GM23338 (cell line): ENCODE measurements at places on chromosomes 3 and 15. TPM values are rescaled to one million over a fixed set of nuclear protein-coding genes. Genes with fewer than 3 reads are reported as not detected.
A peak's percentile ranks its signal among the peaks of the same experiment; 100 is the strongest.

- DNase-seq = no peak
- peaks cover 8% of the 10 kb centered on the region; the same call in 1 of the 2 replicates for H3K4me1 ChIP-seq
- H3K27ac ChIP-seq = no peak overlapping the region
- no peaks in the 10 kb centered on the region for H3K27me3 ChIP-seq
- no peak overlapping the region for H3K4me3 ChIP-seq
- H3K36me3 ChIP-seq = no peaks in the 10 kb centered on the region
Measured at GRCh38 chr3:123841476-123842238, 42.5 kb downstream of the MYLK start.

GRCh38 chr3:99111235-99111634, 209.7 kb upstream of the DCBLD2 start:
- H3K27me3 ChIP-seq = no peaks in the 10 kb centered on the region
- no peak for DNase-seq
- no peak overlapping the region for H3K4me3 ChIP-seq

- no peak for DNase-seq
- H3K4me1 ChIP-seq = no peaks in the 10 kb centered on the region
- H3K27ac ChIP-seq = no peak overlapping the region
- H3K36me3 ChIP-seq = no peaks in the 10 kb centered on the region
Measured at GRCh38 chr3:185995352-185995751, 57.5 kb upstream of the TRA2B start.

DNA sequence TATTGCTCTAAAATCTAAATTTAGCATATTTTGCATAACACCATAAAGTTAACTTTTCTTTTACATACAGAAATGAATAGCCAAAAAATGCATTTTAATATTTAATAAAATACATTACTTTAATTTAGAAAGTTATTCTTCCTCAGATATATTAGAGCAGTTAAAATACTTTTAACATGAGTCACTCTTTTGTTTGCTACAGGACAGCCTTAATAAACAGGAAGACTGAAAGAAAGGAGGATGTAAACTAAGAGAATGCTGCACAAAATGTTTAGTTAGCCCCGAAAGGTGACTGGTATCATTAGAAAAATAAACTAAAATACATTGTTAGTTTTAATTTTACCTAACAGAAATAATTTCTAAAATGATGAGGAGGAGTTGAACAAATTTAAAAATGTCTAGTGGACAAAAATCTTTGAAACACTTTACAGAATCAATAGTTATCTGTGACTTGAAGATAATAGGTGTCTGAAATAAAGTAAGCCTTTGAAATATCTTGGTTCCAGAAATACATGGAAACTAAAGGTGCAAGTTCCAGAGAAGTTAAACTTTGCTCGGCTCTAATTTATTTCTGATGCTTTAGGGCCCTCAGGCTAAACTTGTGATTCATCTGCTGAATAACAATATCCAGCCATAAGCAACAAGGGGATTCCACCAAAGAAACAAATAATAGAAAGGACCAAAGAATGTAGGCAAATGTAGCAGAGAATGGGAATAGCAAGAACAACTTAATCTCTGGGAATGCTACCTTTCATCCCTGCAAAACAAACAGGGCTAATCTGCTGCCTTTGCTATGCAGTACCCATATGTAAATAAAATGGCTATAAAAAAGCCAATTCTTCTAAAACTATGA, 138.3 kb upstream of the UBP1 start:
- no peaks in the 10 kb centered on the region for H3K36me3 ChIP-seq
- peak overlapping the region; percentile 12 for H3K4me3 ChIP-seq
- peak; percentile 65 for DNase-seq
- no peaks in the 10 kb centered on the region for H3K27me3 ChIP-seq

DNA sequence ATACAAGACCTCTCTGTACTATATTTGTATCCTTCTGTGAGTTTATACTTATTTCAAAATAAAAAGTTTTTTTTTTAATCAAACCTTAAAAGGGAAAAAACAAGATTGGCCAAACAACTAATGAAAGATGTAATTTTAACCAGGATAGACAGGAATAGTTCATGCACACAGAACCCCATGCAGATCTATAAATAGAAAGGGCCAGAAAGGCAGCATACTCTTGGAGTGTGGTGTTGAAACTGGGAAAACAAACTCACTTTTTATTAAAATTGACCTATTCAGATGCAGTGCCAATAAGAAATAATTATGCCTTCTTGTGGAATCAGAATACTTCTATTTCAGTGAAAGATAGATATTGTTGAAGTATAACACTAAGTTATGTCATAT, 204.6 kb downstream of the PLCL2 start:
- no peaks in the 10 kb centered on the region; the same call in 1 of the 2 replicates for H3K36me3 ChIP-seq
- H3K4me3 ChIP-seq = no peak overlapping the region
- DNase-seq = no peak
- no peak overlapping the region for H3K27ac ChIP-seq
- no peaks in the 10 kb centered on the region for H3K27me3 ChIP-seq
- peaks cover 18% of the 10 kb centered on the region for H3K4me1 ChIP-seq

DNA sequence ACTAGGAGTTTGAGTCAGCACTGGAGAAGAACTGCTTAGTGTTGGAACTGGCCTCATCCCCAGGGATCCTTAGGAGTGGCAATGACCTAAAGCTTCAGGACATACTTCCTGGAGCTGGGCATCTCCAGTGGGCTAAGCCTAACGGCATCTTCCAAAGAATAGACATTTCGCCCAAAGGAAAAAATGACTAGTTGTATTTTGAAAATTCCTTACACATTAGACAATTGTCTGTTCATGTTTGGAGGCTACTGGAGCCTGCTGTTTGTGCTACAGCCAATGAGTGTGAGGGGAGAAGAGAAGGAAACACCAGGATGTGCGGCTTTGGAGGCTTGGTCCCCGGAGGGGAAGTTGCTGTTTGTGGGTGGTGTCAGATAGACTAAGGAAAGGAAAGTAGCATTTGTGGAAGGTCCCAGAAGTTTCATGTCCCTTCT, 77.6 kb downstream of the POLR2M start:
- no peak for DNase-seq
- no peak overlapping the region for H3K4me3 ChIP-seq
- no peaks in the 10 kb centered on the region for H3K36me3 ChIP-seq
- H3K4me1 ChIP-seq = no peaks in the 10 kb centered on the region
- H3K27ac ChIP-seq = no peak overlapping the region
- H3K27me3 ChIP-seq = no peaks in the 10 kb centered on the region

DNA sequence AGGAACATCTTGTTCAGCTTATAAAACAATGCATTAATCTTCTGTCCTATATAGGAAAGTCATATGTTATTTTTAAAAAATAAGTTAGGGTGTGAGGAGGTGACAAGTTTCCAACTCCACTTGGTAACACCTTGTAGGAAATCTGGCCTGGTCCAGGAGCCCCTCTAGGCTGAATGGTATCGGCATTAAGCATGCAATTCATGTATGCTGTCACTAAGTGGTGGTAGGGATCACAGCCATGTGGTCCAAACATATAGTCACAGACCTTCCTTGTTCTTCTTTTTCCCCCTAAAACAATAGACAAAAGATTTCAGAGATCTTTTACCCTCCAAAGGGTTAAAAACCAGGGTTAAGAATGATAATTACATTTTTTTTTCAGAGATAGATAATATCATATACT, 4.2 kb upstream of the APBA2 start:
- no peak overlapping the region for H3K4me3 ChIP-seq
- H3K27ac ChIP-seq = no peak overlapping the region
- no peaks in the 10 kb centered on the region for H3K36me3 ChIP-seq
- no peak for DNase-seq
- H3K27me3 ChIP-seq = peaks cover 26% of the 10 kb centered on the region

KBTBD13 gene
- total RNA-seq = not detected in 2 replicates

- peak overlapping the region; percentile 70 for H3K27ac ChIP-seq
- H3K27me3 ChIP-seq = no peaks in the 10 kb centered on the region
Measured at GRCh38 chr3:14179114-14179465, 473 bp downstream of the LSM3 start.

DNA sequence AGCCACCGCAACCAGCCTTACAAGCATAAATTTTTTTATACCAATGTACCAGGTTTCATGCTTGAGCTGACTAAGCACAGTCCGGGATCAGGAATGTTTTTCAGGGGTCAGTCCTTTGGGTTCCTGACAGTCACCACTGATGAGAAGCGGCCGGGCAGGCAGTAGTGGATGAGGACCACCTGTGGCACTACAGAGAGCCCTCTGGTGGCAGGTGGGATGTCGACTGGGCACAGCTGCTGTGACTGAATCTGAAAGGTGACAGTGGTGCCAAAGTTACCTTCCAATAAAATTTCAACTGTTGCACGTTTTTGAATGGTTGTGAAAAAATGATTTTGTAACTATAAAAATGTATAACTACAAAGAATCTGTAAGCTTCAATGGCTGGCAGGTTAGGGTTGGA, 34.0 kb downstream of the TPRA1 start:
- no peaks in the 10 kb centered on the region for H3K4me1 ChIP-seq
- H3K27ac ChIP-seq = no peak overlapping the region
- H3K4me3 ChIP-seq = no peak overlapping the region

DNA sequence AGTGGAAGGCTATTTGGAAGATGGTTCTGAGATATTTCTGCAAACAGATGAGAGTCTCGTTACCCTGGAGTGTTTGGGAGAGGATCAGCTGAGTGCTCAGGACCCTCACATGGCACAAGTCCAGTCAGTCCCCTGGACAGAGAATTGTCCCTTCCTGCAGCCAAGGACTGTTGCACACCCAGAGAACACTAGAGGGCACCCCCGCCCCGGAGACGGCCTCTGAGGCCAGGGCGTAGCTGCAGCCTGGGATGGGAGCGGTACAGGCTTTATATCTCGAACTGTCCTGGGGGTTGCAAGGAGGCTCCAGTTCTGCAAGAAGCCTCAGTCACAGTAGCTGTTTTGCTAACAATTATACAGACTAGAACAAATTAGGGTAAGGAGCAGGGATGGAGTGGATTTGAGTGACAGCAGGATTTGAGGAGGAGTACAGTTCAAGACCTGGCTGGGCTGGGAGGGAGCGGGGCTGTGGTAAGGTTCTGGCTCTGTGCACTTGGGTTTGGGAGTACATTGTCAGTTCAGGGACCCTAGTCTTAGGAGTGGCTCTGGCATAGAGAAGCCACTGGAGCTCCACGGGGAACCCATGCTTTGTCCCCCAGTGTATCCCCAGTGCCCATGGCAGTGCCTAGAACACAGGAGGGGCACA, 67.6 kb upstream of the HACD2 start:
- H3K36me3 ChIP-seq = no peaks in the 10 kb centered on the region
- no peaks in the 10 kb centered on the region; the same call in 1 of the 2 replicates for H3K4me1 ChIP-seq
- no peaks in the 10 kb centered on the region for H3K27me3 ChIP-seq
- peak; percentile 88 for DNase-seq
- H3K27ac ChIP-seq = no peak overlapping the region
- no peak overlapping the region for H3K4me3 ChIP-seq

- H3K4me1 ChIP-seq = peaks cover 29% of the 10 kb centered on the region
- no peaks in the 10 kb centered on the region for H3K27me3 ChIP-seq
- H3K27ac ChIP-seq = peak overlapping the region; percentile 4
Measured at GRCh38 chr15:35023804-35024203, 35.7 kb upstream of the ZNF770 start.

GRCh38 chr3:162468791-162469190, 972.2 kb downstream of the OTOL1 start:
- no peak for DNase-seq
- H3K4me3 ChIP-seq = no peak overlapping the region
- no peaks in the 10 kb centered on the region for H3K36me3 ChIP-seq

DNA sequence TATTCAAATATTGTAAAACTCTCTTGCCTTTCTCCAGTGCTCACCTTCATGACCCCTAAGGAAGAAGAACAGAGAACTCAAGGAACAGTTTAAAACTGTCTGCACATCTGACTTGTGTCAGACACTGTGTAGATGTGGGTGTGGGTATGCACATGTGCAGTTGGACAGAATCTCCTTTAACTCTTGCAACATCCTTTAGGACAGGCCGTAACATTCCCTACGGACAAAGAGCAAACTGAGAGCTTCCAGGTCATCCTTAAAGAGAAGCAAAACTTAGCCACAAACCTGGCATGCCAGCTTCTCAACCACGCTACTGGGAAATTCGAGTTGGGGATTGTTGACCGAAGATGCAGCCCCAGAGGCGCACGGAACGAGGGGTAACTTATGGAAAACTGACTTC, 4.1 kb upstream of the SFMBT1 start:
- H3K27ac ChIP-seq = no peak overlapping the region
- no peaks in the 10 kb centered on the region for H3K4me1 ChIP-seq
- H3K27me3 ChIP-seq = peaks cover 22% of the 10 kb centered on the region
- no peak for DNase-seq
- no peaks in the 10 kb centered on the region for H3K36me3 ChIP-seq

GRCh38 chr3:144687862-144688261, 716.2 kb downstream of the DIPK2A start:
- peaks cover 15% of the 10 kb centered on the region for H3K4me1 ChIP-seq
- peak; percentile 61 for DNase-seq
- no peak overlapping the region for H3K4me3 ChIP-seq
- H3K36me3 ChIP-seq = no peaks in the 10 kb centered on the region
